ENCODE measurements at places on chromosomes 6 and 20.
A peak's percentile ranks its signal among the peaks of the same experiment; 100 is the strongest.

- peak; percentile 78 for DNase-seq
Observed at GRCh38 chr6:116461932-116462885, 1.0 kb downstream of the CALHM6 start.

GRCh38 chr6:45256697-45257695 is 71.1 kb upstream of the RUNX2 start:
- DNase-seq = no peak

DNA sequence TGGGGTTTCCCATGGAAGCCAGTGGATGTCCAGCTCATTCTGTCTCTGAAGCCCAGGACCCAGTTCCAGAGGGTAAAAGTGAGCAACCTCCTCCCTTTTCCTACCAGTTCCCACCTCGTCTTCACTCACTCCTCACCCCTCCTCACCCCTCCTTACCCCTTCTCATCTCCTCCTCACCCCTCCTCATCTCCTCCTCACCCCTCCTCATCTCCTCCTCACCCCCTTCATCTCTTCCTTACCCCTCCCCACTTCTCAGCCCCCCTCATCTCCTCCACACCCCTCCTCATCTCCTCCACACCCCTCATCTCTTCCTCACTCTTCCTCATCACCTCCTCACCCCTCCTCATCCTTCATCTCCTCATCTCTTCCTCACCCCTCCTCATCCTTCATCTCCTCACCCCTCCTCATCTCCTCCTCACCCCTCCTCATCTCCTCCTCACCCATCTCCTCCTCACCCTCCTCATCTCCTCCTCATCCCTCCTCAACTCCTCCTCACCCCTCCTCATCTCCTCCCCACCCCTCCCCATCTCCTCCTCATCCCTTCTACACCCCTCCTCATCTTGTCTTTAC is 246.1 kb downstream of the MYLK4 start:
- DNase-seq = no peak

DNA sequence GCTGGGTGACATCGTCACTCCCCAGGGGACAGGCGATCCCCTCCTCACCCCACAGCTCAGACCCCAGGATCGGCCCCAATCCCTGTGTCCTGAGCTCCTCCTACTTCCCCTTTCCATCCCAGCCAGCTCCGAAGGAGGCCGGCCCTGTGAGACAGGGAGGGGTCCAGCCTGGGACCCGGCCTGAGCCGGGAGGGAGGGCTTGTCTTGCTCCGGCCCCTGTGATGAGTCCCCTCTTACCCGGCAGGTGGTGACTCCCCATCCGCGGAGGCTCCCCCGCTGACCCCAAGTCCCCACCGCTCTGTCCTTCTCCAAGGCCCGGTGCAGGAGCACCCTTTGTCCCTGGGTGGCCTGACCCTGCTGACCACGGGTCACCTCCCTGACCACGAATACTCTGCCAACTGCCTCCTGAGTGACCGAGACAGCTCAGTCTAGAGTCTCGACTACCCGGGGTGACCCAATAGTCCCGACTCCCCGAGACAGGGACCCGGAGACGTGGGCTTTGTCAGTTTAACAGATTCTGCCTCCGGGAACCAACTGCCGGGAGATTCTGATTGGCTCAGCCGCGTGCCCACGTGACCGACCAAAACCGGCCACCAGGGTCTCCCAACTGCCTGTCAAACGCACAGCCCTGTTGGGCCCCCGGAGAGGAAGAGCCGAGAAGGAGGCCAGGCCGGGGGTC is 187.4 kb upstream of the PROKR2 start:
- peak; percentile 54 for DNase-seq

GRCh38 chr6:38459291-38459690 is 180.4 kb downstream of the BTBD9 start:
- DNase-seq = no peak

- DNase-seq = no peak
Observed at GRCh38 chr6:44028789-44029310, 98.4 kb downstream of the MRPL14 start.

DNA sequence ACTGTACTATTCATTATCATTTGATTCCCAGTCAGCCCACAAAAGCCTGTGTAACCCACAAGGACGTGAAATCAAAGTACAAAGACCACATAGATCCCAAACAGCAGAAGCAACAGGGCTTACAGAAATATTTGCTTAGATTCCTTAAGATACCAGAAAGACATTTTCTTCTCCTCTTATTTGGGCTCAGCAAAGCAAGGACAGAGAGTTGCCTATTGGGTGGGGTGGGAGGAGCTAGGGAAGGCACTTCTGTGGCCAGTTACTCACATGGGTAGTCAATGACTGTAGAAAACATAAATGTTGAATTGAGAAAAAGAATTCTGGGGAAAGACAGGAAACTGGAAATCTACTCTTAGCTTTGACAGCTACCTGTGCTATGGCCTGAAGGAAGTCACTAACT is 19.8 kb downstream of the PDE7B start:
- no peak for DNase-seq

Data from GM10248 (cell line).